Hepatocyte (in vitro differentiated cells): ENCODE measurements at places on chromosomes 6 and 20. TPM values are rescaled to one million over a fixed set of nuclear protein-coding genes. Genes with fewer than 3 reads are reported as not detected.

DNA sequence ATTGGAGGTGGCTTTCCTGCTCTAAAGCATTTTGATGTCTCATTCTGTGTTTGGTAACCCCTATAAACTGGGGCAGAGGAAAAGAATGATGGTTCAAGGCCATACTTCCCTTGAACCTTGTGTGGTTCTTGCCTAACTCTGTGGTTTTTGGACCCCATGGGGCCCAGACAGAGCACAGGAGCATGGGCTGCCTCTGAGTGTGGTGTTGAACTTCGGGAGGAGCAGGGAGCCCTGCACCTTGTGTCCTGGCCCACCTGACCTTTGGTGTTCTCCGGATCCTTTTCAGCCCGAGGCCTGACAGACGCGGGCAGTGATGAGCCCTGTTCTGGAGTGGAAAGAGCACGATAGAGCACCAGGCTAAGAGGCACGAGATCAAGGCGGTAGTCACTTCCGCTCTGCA is 18.8 kb downstream of the TMEM74B start:
- no peaks in the 10 kb centered on the region for H3K4me1 ChIP-seq
- H3K4me3 ChIP-seq: no peak overlapping the region
- no peak overlapping the region for H3K27ac ChIP-seq
- H3K27me3 ChIP-seq: no peaks in the 10 kb centered on the region

DNA sequence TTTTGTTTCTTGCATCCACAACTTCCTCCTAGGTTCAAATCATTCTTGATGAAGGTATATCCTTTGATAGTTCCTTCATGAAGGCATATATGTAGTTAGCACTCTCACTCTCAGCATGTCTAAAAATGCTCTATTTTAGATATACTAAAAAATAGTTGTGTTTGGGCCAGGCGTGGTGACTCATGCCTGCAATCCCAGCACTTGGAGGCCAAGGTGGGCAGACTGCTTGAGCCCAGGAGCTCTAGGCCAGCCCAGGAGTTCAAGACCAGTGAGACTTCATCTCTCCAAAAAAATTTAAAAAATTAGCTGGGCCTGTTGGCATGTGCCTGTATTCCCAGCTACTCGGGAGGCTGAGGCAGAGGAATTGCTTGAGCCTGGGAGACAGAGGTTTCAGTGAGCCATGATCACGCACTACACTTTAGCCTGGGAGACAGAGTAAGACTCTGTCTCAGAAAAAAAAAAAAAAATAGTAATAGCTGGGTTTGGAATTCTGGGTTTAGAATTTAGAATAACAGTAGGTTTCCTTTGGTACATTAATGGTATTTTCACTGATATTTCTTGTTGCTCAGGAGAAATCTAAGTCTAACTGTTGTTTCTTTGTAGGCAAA is 7.0 kb downstream of the SERAC1 start:
- no peak overlapping the region for H3K4me3 ChIP-seq
- no peaks in the 10 kb centered on the region for H3K4me1 ChIP-seq
- DNase-seq: no peak
- H3K27me3 ChIP-seq: no peaks in the 10 kb centered on the region

DNA sequence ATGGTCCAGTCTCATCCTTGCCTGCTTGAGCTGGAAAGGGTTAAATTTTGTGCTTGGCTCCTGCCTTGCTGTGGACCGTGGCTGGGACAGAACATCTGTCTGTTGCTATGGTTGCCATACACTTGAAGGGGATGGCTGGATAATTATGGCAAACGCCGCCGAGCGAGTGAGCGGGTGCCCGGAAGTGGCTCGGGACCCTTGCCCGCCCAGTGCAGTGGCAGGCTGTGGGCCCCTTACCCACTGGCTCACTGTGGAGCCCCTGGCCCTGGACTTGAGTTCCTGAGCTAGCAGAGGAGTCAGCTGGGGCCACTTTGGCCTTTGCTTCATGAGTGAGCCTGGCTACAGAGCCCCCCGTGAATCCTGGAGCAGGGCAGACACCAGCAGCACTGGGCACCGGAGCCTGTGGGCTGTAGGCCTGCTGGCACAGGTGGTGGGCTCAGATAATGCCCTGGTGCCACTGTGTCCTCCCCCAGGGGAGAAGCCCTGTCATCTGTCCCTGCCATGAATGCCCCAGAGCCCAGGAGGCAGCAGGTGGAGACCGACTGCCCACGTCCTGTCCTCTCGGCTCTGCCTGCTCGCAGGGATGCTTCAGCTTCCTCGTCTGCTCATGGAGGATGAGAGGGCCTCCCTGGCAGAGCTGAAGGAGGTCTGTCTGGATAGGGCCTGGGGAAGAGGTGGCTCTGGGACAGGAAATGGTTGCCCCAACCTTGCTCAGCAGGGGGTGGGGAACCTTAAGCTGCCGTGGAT is 25.5 kb upstream of the NOL4L start:
- H3K36me3 ChIP-seq: no peaks in the 10 kb centered on the region
- peaks cover 12% of the 10 kb centered on the region for H3K27me3 ChIP-seq
- DNase-seq: no peak
- H3K4me1 ChIP-seq: no peaks in the 10 kb centered on the region
- H3K27ac ChIP-seq: no peak overlapping the region
- no peak overlapping the region for H3K4me3 ChIP-seq

Gene ARMH2
- not detected in 2 replicates for total RNA-seq

Gene BAK1
- total RNA-seq: 18.6 and 24.0 TPM in 2 replicates

Gene PPP1R3D
- 6.1 and 7.0 TPM in 2 replicates for total RNA-seq

DNA sequence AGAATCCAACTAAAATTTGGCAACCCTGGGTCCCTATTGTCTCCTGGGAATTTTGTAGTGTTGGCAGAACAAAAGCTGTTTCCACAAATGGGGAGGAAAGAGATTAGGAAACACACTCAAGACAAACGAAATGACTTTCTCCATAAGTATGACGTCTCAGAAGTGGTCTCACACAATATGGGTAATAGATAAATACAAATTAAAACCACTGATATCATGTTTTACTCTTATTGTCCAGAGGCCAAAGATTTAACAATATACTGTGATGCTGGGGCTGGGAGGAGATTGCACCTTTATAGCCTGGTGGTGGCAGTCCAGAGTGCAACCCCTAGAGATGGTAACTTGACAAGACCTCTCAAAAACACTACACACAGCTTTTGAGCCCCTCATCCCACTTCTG is 18.6 kb downstream of the FKBP1A start:
- H3K4me3 ChIP-seq: no peak overlapping the region
- no peaks in the 10 kb centered on the region for H3K27me3 ChIP-seq
- peak overlapping the region; percentile 6 for H3K27ac ChIP-seq
- DNase-seq: no peak
- H3K4me1 ChIP-seq: no peaks in the 10 kb centered on the region

Gene TFAP2C
- total RNA-seq: 0.88 and 1.7 TPM in 2 replicates

DNA sequence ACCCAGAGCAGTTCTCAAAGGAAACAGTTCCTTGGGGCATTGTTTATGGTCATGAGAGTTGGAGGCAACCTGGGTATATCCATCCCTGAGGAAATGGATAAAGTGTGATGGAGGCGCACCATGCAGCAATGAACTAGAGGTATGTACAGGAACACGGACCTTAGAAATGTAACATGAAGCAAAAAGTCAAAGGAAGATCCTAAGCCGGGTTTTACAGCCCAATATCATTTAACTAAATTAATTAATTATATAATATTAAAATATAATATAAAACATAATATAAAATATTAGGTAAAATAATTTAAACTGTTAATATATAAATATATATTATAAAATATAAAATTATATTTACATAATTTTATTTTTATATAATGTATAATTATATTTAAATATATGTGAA is 44.1 kb upstream of the RNF8 start:
- H3K4me1 ChIP-seq: peaks cover 23% of the 10 kb centered on the region
- no peak overlapping the region for H3K27ac ChIP-seq
- no peak for DNase-seq
- no peaks in the 10 kb centered on the region for H3K27me3 ChIP-seq

GRCh38 chr20:48283470-48284110 is 498.3 kb upstream of the SULF2 start:
- peak; percentile 51 for DNase-seq
- H3K4me3 ChIP-seq: no peak overlapping the region
- no peak overlapping the region for H3K27ac ChIP-seq
- H3K36me3 ChIP-seq: no peaks in the 10 kb centered on the region
- no peaks in the 10 kb centered on the region for H3K27me3 ChIP-seq

Gene PLEKHG1
- total RNA-seq: 6.3 and 6.8 TPM in 2 replicates

Gene VIP
- not detected in 2 replicates for total RNA-seq

DNA sequence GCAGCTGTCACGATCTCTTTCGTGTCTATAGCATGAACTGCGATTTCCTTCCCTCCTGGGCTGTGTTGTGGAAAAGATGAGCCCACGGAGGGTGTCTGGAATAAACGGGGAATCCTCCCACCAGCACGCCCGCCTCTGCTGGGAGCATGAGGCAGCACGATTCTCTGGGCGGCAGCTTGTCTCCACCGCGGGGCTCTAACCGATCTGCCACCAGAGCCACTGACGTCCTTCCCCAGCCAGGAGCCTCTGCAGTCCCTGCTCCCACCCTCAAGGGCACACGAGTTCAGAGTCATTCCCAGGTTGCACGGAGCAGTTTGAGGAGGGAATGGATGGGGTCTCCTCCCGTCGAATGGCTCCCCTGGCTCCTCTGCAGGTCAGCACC is 197.6 kb downstream of the DLL1 start:
- H3K36me3 ChIP-seq: no peaks in the 10 kb centered on the region
- H3K4me3 ChIP-seq: no peak overlapping the region
- H3K27me3 ChIP-seq: no peaks in the 10 kb centered on the region
- no peak overlapping the region for H3K27ac ChIP-seq

Gene ENTPD6
- 58.1 and 80.4 TPM in 2 replicates for total RNA-seq

GRCh38 chr6:117345292-117345610 is 79.9 kb downstream of the VGLL2 start:
- H3K4me1 ChIP-seq: no peaks in the 10 kb centered on the region
- H3K4me3 ChIP-seq: no peak overlapping the region
- H3K27me3 ChIP-seq: no peaks in the 10 kb centered on the region
- H3K27ac ChIP-seq: no peak overlapping the region
- DNase-seq: no peak
- H3K36me3 ChIP-seq: no peaks in the 10 kb centered on the region

GRCh38 chr6:104531646-104532045 is 328.1 kb downstream of the HACE1 start:
- H3K27me3 ChIP-seq: no peaks in the 10 kb centered on the region
- no peak overlapping the region for H3K4me3 ChIP-seq
- no peak overlapping the region for H3K27ac ChIP-seq
- DNase-seq: no peak

DNA sequence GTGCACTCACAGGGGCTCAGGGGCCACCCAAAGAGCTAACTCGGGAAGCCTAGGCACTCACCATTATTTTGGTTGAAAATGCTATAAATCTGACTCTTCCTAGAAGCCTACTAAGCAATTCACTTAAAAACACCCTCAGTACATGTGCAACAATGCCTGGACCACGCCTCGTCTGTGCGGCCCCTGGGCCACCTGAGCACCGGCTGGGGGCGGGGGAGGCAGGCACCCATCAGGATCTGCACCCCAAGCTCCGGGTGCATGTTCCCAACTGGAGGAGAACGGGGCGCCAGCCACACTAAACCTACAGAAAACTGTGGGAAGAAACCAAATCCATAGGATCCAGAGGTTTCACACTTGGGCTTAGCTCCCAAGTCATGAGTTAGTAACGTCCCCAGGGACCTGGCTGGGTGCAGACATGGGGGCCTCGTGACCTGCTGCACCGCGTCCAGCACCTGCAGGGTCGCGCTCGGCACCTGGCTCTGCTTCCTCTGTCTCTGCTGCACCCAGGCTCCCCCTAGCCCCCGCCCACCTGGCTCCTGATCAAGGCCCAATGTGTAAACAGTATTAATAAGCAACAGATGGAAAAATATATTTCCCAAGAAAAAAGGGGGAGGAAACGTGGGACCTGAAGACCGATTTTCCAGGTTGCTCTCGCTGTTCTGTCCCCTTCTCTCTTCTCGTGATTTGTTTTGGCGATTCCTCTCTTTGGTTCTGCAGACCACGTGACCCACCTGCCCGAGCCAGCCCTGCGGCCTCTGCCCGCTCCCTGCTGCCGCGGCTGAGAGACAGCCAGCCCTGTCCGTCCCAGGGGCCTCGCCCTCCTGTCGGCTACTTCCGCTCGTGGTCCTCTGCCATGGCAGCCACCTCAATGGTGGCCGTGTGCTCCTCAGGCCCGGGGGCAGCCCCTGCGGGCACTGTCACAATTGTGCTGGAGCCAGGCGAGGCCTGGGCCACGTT is 15.5 kb upstream of the HELZ2 start:
- H3K4me3 ChIP-seq: no peak overlapping the region
- DNase-seq: no peak
- no peak overlapping the region for H3K27ac ChIP-seq
- no peaks in the 10 kb centered on the region for H3K27me3 ChIP-seq

DNA sequence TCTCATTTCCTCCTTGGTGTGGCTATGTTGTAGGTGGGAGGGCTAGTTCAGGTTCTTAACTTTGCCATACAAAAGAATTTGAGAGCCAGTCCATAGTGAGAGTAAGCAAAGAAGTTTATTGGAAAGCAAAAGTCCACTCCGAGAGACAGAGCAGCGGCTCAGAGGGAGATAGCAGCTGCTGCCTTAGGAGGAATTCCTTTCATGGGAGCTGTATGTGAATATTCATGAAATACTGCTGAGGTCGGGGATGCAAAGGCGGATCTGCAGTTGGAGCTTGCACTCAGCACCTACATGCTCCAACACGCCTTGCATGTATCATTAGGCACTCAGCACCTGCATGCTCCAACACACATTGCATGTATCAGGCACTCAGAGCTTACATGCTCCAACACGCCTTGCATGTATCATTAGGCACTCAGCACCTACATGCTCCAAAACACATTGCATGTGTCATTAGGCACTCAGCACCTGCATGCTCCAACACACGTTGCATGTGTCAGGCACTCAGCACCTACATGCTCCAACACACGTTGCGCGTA is 54.9 kb downstream of the CDH4 start:
- no peaks in the 10 kb centered on the region for H3K36me3 ChIP-seq
- no peaks in the 10 kb centered on the region for H3K4me1 ChIP-seq
- no peak for DNase-seq
- H3K27ac ChIP-seq: no peak overlapping the region
- no peaks in the 10 kb centered on the region for H3K27me3 ChIP-seq
- H3K4me3 ChIP-seq: no peak overlapping the region

GRCh38 chr6:42315259-42315990 is 97.8 kb upstream of the MRPS10 start:
- peaks cover 22% of the 10 kb centered on the region for H3K4me1 ChIP-seq
- no peaks in the 10 kb centered on the region for H3K36me3 ChIP-seq
- H3K4me3 ChIP-seq: no peak overlapping the region
- H3K27ac ChIP-seq: peak overlapping the region; percentile 80
- H3K27me3 ChIP-seq: no peaks in the 10 kb centered on the region
- DNase-seq: no peak
